CD4-positive, alpha-beta T cell treated with Interleukin-10 for 1 hour (primary cell): ENCODE measurements at places on chromosomes 6 and 20.

- DNase-seq = no peak
Observed at GRCh38 chr6:37549154-37549553, 49.5 kb upstream of the CCDC167 start.

GRCh38 chr6:31737991-31738979 is 1.5 kb upstream of the MSH5 start:
- peak; percentile 83 for DNase-seq

DNA sequence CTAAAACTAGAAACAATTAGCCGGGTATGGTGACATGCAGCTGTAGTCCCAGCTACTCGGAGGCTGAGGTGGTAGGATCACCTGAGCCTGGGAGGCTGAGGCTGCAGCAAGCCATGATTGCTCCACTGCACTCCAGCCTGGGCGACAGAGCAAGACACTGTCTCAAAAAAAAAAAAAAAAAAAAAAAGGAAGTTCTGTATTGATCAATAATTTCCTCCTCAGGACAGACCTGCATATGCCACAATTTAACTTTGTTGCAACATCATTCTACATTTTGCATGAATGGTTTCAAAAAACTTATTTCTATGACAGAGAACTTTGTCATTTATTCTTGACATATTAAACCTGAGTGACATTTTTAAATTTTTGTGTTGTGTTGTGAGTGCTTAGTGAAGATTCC is 5.5 kb downstream of the DNAJC5 start:
- DNase-seq = no peak

DNA sequence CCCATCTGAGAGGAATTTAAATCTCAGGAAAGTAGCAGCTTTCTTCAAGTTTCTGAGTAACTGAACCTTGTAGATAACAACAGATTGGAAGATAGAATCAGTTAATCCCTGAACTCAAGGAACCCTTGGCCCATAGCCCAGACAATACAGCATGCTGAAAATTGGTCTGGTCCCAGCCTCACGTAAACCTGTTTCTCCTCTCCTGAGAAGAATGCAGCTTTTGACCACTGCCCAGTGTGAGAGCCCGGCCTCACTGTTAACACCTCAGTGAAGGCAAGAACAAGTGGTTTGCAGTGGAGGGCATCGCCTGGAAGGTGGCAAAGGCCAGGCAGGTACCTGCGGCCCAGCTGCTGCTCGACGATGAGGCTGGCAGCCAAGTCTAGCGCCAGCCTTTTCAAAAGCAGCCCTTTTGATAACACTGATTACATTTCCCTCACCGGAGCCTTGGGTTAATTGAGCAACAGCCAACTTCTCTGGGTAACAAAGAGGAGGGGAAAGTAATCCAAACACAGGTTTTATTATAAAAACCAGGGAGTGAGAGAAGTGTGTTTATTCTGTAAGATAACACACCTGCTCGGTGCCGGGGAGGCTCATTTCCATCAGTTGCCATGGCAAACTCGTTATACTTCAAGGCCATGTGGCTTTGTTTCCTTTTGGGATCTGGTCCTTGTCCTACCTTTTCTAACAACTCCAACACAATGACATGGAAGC is 54.0 kb downstream of the TRAF3IP2 start:
- no peak for DNase-seq

DNA sequence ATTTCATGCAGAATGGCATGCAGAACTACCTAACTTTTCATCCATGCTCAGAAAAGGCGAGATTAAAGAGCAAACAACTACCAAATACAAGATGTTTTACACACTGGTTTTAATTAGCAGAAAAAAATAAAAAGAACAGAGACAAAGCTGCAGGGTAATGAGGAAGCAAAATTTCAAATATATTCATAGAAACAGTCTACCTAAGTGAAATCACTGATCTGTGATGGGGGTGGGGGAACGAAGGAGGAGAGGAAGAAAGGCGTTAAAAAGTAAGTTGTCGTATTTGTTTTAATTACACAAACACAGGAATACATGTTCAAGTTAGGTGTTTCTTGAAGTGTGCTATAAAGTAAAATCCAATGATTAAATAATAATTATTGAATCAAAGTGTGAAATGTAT is 42.1 kb downstream of the MAP3K7 start:
- DNase-seq = no peak

DNA sequence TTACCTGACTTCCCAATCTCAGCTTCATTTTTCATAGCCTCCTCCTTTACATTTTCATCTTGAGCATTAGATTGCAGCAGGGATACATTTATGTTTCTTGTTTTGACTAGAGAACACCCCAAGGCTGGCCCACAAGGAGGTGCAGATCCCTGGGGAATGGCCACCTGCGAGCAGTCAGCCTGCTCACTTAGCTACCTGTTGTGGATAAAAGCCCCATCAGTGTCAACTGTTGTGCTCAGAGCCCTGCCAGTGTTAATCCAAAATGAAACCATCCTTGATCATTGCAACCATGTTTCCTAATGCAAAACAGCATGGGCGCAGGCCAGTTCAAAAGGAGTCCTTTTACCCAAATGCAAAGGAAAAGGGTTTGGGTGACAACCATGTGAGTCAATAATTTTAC is 50.8 kb downstream of the CNR1 start:
- no peak for DNase-seq

DNA sequence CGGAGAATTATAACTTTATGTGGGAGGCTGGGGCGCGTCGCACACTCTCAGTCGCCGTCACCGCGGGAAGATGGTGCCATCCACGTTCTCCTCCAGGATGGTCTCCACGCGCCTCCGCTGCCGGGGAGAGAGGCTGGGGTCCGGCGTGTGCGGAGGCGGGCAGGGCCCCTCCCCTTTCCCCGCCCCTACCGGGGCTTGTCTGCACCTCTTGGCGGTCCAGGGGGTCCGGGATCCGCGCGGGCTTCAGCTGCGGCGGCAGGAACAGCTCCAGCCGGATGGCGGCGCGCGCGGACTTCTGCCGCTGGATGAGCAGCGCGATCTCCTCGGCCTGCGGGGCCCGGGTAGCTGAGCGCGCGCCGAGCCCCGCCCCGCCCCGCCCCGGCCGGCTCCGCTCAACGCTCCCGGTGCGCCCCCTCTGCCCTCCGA is 807 bp downstream of the LKAAEAR1 start:
- peak; percentile 76 for DNase-seq

GRCh38 chr6:63739094-63739687 is 103.6 kb downstream of the PHF3 start:
- DNase-seq = no peak

GRCh38 chr6:57147955-57148858 is 23.9 kb upstream of the BAG2 start:
- no peak for DNase-seq

GRCh38 chr6:113856375-113856624 is 845 bp upstream of the MARCKS start:
- DNase-seq = no peak

DNA sequence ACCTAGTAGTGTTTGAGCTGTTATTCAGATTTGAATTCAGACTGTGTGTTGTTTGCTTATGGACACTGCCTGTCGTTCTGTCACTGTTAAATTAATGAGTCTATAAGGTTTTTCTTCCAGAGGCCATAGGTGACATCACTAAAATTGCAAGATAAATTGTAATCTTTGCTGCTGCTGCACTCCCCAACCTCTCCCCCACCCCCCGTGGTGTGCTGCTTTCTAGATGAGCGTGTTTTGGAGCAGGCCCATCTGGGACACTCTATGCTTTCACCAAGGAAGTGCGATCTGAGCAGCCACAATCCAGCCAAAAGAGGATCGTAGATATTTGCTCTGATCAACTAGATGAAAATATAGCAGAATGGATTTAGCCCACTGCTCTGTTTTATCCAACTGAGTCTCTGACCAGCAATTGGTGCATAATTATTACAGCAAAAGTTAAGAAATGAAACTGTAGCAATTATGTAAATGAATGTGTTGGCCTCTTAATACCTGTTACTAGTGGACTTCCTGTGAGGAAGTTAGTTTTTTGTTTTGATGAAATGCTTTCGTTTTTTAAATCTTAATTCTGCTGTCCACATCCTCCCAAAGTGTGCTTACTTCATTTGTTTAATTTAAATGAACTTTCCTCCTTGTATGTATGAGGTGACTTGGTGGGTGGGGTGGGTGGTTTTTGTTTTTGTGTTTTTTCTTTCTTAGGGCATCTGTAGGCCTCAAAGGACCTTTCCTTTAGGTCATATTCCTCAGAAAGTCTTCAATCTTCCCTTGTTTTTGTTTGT is 58.1 kb downstream of the RPRD1B start:
- peak; percentile 21 for DNase-seq

DNA sequence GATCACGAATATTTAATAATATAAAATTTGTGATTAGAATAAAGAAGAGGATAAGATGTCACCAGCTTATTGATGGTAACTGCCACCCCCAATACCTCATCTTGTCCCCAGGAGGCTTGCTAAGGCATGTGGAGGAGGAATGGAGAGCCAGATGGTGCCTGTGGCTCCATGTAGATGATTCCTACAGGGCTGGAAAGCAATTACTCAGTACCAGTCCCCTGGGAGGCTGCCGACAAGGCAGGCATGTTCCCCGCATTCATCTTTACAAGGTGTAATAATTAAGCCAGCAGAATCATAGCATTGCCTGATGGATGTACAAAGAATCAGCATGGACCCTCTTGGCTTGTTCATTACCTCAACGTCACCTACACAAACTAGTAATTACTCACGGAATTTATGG is 155.3 kb downstream of the PLCB1 start:
- no peak for DNase-seq

- no peak for DNase-seq
Observed at GRCh38 chr6:135481783-135482369, 15.7 kb downstream of the AHI1 start.

- DNase-seq = peak; percentile 65
Observed at GRCh38 chr6:155177363-155177961, 86.4 kb upstream of the CLDN20 start.

- DNase-seq = peak; percentile 78
Observed at GRCh38 chr20:35663516-35664465, 909 bp downstream of the CPNE1 start.

DNA sequence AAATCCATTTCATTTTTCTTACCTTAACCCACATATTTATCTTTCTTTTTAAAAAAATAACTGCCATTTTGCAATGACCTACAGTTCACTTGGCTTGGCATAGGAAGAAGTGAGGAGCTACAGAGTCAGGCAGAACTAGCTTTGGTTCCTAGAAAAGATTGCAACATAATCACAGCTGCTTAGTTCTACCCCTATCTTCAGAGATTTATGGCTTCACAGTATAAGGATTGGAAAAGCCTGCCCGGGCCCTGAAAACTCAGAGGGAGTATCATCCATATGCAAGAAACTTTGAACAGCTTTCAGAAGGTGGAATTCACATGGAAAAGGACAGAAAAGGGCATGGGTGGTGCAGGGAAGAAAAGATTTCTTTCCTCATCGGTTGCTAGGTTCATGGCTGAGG is 774.3 kb upstream of the CHD6 start:
- no peak for DNase-seq

- peak; percentile 75 for DNase-seq
Observed at GRCh38 chr6:7138921-7139358, 31.2 kb downstream of the RREB1 start.

- DNase-seq = no peak
Observed at GRCh38 chr20:62920039-62920645, 6.2 kb downstream of the DIDO1 start.

GRCh38 chr6:99282479-99283062 is 66.9 kb downstream of the FAXC start:
- no peak for DNase-seq

- DNase-seq = no peak
Observed at GRCh38 chr6:26309731-26310142, 55.3 kb upstream of the BTN3A2 start.

DNA sequence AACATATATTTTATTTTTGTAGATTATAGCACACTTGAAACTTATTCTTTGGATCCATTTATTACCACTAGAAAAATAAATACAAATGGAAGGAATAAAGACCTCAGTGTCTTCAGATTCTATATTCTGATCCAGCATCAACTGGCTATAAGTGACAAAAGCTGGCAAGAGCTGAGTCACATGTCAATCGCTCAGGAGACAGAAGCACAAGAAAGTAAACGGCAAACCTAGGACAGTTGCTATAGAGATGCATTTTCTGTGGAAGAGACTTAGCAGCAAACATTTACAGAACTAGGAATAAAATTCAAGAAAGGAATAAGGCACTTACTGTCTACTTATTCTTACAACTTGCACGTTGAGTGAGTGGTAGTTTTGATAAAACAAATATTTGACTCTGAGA is 230.4 kb downstream of the CLVS2 start:
- no peak for DNase-seq

DNA sequence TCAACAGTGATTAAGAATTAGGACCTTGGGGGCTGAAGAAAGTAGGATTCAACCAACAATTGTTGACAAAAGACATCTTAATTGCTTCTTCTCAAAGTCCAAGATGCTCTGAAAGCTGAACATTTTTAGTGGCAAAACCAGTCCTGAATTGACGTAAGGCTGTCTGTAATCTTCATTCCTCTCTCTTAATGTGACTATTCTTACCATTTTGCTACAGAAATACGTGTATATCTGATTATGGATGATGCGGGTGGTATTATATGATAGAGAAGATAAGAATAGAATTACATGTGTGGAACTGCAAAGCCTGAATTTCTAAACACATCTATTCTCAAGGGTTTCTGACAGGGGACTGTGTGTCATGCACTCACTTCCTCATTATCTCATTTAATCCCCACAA is 130.3 kb upstream of the SASH1 start:
- DNase-seq = no peak

DNA sequence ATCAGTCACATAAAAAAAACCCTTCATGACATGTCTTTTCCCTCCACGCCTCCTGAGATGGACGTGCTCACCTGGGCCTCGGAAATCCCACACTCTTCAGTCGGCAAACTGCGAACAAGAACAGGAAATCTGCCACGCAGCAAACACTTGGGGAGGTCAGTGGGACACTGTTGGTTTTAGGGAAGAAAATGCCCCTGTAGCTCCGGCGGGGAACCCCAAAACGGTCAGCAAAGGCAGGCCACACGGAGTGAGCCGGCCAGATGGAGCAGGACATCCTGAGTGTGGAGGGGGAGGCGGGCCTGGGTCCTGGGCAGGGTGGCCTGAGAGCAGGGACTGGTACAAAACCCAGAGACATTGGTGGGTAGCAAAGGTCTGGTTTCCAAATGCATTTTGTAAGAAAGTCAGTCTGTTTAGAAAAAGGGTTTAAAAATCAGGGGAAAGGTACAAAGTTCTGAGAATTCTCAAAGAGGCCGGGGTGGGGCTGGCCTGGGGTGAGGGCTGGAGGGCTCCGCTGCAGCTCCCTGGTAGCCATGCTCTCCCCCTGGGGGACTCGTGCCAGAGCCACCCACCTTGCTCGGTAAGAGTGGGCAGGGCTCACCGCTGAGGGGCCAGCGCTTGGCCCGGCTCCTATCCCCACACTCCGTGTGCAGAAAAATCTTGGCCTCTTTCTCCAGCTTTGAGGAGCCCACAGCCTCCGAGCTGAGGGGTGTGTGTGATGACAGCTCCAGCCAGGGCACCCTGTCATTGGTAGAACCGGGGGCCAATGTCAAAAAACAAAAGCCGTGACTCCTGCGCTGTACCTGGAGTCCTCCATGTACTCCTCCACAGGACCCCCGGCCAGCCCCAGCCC is 5.2 kb downstream of the SLC2A4RG start:
- no peak for DNase-seq

- DNase-seq = no peak
Observed at GRCh38 chr6:113907102-113907815, 50.1 kb downstream of the MARCKS start.
